Central memory CD4-positive, alpha-beta T cell (primary cell): ENCODE measurements at places on chromosomes 13 and 19.
A peak's percentile ranks its signal among the peaks of the same experiment; 100 is the strongest.

DNA sequence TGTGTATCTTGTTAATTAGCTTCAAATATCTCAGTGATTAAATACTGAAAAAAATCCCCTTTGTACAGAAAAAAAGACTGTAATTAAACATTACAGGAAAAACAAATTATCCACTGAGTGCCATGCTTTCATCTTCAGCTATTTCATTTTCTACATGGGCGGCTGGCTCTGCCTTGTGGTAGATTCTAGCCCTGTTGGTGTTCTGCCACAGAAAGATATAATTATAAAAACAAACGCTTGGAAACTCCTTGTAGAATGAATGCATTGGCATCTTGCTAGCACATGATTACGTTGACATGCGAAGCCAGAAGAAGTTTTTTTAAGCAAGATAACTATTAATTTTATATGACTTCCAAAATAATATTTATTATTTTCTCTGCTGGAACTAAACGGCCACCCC, 496.8 kb downstream of the MYO16 start:
- no peak for DNase-seq

DNA sequence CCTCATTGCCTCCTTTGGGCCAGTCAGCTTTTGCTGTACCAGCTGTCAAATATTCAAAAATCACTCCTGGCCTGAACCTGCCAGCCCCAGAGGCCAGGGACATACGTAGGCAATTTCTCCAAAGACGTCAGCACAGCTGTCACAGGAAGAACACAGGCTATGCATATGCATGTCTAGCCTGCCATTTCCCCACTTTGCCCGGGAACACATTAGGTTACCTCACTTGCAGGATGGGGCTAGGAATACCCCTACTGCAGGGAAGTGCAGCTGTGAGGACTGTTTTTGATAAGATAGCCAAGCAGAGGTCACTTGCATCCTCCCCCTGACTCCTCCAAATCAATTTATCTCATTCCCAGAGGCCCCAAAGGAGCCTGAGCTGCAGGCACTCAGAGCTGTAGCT, 2.8 kb downstream of the ZNF667 start:
- no peak for DNase-seq

DNA sequence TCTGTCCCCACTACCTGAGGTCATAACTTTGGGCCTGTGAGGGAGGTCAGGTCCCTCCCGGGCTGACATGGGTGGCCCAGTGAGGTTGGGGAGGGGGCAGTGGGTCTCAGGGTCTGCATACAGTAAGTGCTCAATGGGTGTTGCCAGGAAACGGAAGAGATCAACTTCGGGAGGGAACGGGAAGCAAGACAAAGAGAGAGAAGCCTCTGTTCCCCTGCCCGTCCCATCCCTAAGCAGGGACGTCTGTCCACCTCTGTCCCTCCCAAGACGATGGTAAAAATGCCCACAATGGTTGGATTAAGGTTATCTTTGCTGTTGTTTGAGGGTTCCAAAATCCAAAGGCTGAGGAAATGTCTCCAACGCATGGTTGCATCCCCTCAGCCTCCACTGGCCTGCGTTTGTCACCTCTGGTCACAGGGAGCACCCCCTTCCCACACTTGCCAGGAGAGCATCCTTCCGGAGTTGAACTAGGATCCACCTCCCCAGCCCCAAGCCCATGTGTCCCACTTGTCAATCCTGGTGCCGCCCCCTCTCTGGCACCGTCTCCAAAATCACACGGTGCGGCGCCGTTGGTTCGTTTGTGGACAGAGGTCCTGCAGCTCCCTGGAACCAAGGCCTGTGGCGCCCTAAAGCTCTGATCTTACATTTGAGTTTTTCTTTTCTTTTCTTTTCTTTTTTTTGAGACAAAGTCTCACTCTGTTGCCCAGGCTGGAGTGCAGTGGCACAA, 774 bp upstream of the HOMER3 start:
- no peak for DNase-seq

DNA sequence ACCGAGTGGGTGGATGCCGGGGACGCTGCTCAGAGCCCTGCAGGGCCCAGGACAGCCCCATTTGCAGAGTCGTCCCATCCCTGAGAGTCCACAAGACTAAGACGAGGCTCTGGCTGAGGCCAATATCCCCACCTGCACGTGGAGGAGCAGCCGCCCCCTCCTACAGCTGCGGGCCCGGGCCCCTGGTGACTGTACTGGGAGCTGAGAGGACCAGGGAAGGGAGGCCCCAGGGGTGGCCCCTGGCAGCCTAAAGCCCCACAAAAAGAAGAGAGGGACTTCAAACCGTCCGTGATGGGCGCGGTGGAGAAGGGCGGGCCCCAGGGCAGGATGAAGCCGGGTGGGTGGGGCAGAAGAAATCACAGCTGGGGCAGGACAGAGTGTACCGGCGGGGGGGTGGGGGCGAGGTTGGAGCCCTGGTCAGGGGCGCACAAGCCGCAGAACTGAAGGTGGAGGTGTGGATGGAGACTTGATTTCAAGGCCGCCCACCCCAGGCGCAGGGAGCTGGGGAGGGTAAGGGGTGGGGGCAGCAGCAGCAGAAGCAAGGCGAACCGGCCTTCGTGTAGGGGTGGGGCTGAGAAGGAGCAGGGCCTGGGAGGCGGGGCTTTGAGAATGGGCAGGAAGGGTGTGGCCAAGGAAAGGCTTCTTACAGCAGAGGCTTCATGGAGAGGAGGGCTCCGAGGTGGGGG, 12.9 kb downstream of the CFD start:
- peak; percentile 79 for DNase-seq

GRCh38 chr13:107835339-107836018, 379.9 kb downstream of the LIG4 start:
- no peak for DNase-seq

- no peak for DNase-seq
Observed at GRCh38 chr19:3625996-3626472, 556 bp downstream of the CACTIN start.

DNA sequence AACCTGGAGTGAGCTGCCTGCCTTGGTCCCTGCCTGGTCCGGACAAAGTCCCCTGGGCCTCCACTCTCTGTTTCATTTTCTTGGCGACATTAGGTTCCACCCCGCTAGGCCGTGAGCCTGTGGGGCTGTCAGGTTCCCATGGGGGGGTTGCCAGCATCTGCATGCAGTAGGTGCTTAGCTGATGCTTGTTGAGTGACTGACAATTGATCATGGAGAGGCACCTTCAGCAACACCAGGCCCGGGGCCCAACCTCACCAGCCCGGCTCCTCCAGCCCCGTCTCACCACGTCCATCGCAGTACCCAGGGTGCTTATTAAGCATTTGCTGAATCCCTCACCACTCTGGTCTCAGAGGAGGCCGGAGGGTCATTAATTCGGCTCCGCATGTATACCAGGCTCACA, 13.4 kb downstream of the MISP start:
- no peak for DNase-seq

- no peak for DNase-seq
Observed at GRCh38 chr13:78382491-78382890, 220.9 kb downstream of the POU4F1 start.

DNA sequence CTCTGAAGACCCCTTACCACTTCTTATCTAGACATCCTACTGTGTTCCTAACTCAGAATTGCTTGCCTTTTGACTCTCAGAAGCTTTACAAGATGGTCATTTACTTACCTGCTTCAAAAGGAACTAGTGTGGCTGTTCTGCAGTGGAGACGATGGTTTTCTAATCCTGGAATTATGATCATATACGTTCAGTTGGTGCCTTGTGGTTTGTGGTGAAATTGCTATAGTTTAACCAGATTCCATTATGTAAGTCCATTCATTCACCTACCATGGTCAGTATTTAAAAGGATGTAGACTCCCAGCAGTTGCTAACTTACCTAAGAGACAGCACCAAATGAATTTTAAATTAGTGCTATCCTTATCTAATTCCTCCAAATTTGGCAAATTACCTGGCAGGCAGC, 210.9 kb downstream of the SHISA2 start:
- no peak for DNase-seq

DNA sequence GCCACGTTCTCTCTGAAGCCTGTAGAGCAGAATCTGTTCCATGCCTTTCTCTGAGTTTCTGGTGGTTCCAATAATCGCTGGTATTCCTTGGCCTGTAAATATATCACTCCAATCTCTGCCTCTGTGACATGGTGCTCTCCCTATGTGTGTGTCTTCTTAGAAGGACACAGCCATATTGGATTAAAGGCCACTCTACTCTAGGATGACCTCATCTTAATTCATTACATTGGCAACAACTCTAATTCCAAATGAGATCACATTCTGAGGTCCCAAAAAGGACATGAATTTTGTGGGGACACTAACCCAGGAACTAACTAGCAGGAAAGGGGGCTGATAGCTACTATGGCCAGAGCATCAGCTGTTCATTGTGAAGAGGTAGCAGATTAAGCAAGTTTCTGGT, 110.7 kb downstream of the KLF12 start:
- DNase-seq: no peak

GRCh38 chr19:54009440-54009839, 18.0 kb downstream of the CACNG6 start:
- DNase-seq: no peak

DNA sequence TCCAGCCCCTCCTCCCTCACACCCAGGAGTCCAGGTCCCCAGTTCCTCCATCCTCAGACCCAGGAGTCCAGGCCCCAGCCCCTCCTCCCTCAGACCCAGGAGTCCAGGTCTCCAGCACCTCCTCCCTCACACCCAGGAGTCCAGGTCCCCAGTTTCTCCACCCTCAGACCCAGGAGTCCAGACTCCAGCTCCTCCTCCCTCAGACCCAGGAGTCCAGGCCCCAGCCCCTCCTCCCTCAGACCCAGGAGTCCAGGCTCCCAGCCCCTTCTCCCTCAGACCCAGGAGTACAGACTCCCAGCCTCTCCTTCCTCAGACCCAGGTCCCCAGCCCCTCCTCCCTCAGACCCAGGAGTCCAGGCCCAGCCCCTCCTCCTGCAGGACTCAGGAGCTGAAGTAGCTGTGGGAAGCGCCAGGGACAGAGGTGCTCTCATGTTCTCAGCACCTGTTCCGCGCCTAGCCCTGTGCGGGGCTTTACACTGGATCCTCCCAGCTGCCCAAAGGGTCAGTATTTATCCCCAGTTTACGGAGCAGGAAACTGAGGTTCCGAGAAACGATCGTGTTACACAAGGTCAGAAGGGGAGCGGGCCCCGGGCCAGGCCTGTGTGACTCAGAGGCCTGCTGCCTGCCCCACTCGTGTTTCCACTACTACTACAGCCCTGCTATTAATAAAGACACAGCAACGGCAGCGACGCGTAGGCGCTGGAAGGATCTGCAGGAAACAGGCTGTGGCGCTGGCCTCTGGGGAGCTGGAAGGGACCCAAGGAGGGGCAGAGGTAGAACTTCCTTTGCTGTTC, 1.7 kb upstream of the SBK3 start:
- DNase-seq: no peak

GRCh38 chr13:31201341-31202031, 1.7 kb downstream of the B3GLCT start:
- no peak for DNase-seq

GRCh38 chr13:82654861-82655855, 1227.1 kb downstream of the SLITRK1 start:
- DNase-seq: no peak

GRCh38 chr19:42301646-42302203, at the start of gene PRR19:
Gene PRR19, plus strand, starts transcription at chr19:42302132. Its CDS starts 7,453 bp downstream, at chr19:42309585.
- DNase-seq: no peak

- no peak for DNase-seq
Observed at GRCh38 chr13:44382635-44383145, 9.1 kb downstream of the SERP2 start.

DNA sequence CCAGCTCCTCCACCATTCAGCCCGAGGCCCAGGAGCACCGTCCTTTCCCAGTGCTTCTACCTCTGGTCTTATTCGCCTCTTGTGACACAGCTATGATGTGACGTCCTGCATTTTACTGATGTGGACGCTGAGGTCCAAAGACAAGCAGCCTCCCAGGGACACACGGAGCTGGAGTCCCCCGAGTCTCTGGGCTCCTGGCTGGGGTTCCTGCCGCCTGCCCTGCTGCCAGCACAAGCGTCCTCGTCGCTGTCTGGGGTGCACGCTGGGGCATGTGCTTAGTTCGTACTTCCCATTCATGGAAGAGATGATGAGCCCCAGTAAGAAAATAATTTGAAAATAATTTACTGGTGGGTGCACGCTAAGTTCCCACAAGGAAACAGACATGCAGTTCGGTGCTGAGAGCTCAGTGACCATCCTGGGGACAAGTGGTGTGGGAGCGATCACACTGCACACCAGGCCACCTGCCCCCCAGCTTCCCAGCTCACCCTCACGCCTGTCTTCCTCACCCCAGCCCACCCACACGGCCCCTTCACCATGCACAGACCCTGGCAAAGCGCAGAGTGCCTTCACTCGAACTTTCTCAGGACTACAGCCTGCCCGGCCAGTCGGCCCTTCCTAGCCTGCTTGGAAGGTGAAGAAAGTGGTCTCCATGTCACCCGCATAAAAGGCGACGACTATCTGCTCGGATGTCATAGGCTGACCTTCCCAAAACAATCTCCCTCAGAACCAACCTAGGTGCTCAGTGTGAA, 14.2 kb upstream of the CFAP97D2 start:
- no peak for DNase-seq

- DNase-seq: peak; percentile 72
Observed at GRCh38 chr13:99281811-99282263, 23.7 kb upstream of the GPR18 start.

- DNase-seq: no peak
Observed at GRCh38 chr13:93951108-93951507, 528.4 kb downstream of the DCT start.
